COR-L47 (cell line): ENCODE measurements at places on chromosomes 4 and X.

DNA sequence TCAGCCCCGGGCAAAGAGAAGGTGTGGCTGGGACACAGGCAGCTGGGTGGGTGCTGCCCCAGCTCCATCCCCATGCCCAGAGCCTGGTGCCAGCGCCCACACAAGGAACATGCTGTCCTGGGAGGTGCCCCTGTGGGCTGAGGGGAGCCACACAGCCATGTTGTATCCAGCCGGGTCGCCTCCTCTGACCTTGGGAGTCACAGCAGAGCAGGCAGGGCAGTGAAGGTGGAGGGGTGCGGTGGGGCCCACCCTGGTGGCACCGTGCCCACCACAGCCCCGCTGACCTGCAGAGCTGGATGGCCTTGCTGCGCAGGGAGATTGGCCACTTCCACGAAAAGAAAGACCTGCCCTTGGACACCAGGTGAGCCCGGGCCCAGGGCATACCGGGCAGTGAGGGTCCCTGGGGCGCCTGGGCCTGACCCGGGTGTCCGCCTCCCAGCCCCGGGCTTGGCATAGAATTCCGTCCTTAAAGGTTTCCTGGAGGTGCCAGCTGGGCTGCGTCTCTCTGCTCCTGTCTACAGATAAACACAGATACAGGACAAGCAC is 18.7 kb upstream of the ADD1 start:
- DNase-seq: no peak

GRCh38 chr4:173088144-173088543 is 80.5 kb upstream of the GALNT7 start:
- no peak for DNase-seq

GRCh38 chrX:24184018-24184417 is 34.5 kb downstream of the ZFX start:
- no peak for DNase-seq

DNA sequence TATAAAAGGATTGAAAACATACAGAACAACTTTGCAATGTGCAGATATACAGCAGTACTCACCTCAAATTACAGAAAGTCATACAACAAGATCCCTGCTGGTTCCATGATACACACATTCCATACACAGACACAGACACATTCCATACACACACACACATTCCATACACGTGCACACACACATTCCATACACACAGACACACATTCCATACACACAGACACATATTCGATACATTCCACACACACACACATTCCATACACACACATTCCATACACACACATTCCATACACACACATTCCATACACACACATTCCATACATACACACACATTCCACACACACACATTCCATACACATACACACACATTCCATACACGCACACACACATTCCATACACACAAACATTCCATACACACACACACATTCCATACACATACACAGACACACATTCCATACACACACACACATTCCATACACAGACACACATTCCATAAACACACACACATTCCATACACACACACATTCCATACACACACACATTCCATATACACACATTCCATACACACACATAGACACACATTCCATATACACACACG is 13.7 kb downstream of the LINC00632 start:
- no peak for DNase-seq

DNA sequence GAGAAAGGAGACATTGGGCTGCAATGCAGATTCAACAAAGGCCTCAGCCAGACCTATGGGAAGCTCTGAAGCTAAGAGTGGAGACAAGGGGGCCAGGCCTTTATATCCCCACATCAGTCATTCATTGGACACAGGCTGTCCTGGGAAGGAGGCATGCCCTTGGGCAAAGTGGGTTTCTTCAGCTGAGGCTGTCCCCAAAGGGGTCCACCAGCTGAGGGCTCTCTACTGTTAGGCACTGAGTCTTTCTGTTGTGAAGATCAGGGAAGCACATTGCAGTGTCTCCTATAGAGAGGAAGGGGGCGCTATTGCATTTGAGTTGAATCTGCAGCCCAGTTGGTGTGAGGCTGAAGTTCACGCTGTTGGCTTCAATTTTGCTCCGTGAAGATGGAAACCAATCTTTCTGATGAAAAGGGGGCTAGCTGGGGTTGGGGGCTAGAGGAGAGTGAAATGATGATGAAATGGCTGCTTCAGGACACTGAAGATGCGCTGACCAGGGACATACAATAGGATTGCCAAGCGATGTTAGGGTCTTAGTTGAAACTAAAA is 48.0 kb downstream of the SLC25A5 start:
- DNase-seq: peak; percentile 29

- DNase-seq: no peak
Measured at GRCh38 chrX:23637187-23637586, 30.1 kb upstream of the PRDX4 start.

- peak; percentile 60 for DNase-seq
Measured at GRCh38 chr4:149914119-149915115, 98.8 kb upstream of the IQCM start.

DNA sequence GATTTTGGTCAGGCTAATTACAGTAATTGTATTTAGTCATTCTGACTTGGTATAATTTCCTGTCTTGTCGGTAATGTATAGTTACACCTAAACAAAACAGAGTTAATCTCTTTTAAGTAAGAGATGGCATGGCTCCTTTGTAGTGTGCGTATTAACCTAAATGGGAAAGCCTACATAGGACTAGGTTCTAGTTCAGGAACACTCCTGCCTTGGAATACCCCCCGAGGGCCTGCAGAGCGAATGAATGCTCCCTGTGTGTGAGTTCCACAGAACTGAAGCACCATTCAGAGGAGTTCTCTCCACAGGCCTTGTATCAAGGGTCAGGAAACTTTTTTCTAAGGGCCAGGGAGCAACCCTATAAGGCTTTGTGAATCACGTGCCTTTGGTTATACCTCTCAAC is 44.9 kb upstream of the STIM2 start:
- DNase-seq: no peak

DNA sequence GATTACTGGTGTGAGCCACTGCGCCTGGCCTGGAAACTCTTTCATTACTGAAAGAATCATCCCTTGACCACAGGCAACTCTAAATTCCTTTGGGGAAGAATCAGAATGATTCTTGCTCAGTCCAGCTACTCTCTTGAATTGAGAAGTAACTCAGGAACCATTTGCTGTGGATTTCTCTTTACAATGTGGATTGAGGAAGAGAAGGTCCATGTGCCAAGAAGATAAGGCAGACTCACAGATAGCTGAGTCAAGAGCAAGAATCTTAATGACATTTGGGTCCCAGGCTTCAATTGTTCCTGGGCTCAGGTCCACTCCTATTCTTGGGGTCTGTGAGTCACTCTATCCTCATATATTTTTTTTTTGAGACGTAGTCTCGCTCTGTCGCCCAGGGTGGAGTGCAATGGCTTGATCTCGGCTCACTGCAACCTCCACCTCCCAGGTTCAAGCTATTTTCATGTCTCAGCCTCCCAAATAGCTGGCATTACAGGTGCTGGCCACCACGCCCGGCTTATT is 6.2 kb upstream of the MGARP start:
- DNase-seq: no peak

GRCh38 chr4:143184217-143184502 is 557 bp upstream of the USP38 start:
- peak; percentile 57 for DNase-seq
